Jurkat, Clone E6-1 (cell line): ENCODE measurements at places on chromosomes 1 and 21.

DNA sequence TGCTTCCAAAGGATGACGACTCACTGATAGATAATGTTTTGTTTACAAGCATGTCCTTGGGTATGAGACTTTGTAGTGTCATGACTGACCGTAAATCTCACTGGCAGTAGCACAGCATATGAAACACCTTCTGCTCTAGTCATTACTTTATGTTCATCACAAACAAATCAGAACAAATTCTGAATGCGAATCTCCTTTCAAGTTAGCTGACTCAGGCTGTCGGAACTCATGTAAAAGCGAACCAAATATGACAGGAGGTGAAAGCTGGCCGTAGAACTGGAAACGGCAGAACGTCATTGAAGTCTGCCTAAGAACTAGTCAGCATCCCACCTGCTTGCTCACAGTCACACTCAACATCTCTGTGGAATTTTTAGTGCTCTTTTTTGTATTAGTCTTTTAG, 143.9 kb downstream of the RGS7 start:
- no peak for DNase-seq

DNA sequence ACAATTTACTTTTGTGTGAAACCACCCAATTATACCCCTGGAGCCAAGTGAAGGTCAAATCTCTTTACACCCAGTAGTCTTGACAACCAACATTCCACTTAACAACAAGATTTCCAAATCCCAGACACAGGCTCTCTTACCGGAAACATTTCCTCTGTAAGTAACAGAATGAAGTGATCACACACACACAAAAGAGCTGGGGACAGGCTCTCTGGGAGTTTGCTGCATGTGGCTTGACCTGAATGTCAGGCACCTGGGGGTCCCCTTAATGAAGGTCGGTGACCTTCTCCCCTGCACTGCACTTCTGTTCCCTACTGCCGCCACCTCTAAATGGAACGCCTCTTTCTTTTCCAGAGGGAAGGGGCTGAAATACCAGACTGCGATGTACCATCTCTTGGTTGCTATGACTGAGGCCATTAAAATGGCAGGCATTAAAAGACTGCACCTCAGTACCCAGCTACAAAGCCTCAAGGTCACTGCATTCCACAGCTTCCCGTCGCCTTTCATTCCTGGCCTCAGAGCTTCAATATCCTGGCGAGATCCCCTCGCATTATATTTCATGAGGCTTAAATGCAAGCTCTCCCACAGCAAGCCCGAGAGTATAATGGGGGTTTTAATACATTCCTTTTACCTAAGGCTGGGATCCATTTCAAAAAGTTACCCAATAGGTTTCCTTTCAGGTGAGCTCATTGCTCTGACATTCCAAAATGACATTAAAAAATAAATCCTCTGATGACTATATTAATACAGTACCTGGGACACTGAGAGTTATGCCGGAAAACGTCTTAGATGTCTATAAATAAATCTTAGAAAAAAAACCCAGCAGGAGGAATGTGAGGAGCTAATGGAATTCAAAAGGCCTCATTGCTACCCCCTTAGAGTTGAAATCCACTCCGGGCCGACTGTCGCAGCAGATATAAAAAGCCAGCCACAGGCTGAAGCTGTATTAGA, 90.9 kb upstream of the DIRAS3 start:
- DNase-seq: no peak

GRCh38 chr1:206722751-206723461, 38.2 kb downstream of the MAPKAPK2 start:
- no peak for DNase-seq

- DNase-seq: no peak
Observed at GRCh38 chr21:44626673-44627143, at the start of gene KRTAP10-9. Gene KRTAP10-9, plus strand, starts transcription at chr21:44627093. Its CDS starts 79 bp downstream, at chr21:44627172.

- no peak for DNase-seq
Observed at GRCh38 chr1:89735479-89735878, 85.4 kb upstream of the LRRC8D start.

GRCh38 chr1:196355206-196355786, 252.9 kb downstream of the KCNT2 start:
- DNase-seq: peak; percentile 8

DNA sequence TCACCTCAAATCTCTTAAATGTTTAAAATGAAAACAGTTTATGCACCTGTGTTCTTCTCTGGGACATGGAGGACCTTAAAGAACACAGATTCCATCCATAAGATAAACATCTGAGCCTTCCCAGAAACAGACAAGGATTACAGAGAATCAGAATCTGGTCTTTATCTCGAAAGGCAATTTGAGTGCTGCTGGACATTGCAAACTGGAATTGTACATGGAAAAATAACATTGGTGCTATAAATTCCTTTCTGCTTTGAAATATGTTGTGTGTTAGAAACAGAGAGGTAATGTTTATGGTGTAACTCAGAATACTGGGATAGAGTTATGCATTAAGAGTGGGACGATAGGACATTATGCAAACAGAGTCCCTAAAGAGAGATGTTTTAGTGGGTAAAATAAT, 6.6 kb upstream of the DDR2 start:
- no peak for DNase-seq

- DNase-seq: peak; percentile 26
Observed at GRCh38 chr1:65259816-65260215, 49.5 kb upstream of the DNAJC6 start.

DNA sequence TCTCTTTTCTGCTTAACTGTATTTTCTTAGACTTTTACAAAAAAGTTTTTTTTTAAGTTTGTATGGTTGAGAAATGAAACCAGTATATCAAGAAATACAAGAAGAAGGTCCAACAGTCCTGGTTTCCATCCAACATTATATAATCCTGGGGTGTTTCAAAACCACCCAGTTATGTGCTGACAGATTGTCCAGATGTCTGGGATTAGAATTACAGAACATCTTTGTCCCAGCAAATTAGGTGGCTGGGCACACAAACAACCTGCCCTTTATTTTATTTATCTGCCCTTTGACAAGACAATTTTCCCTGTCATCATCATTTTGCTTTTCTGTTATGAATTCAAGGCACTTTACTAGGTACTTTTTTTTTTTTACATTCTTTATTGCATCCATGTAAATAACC, 622.1 kb downstream of the PLPP3 start:
- no peak for DNase-seq

DNA sequence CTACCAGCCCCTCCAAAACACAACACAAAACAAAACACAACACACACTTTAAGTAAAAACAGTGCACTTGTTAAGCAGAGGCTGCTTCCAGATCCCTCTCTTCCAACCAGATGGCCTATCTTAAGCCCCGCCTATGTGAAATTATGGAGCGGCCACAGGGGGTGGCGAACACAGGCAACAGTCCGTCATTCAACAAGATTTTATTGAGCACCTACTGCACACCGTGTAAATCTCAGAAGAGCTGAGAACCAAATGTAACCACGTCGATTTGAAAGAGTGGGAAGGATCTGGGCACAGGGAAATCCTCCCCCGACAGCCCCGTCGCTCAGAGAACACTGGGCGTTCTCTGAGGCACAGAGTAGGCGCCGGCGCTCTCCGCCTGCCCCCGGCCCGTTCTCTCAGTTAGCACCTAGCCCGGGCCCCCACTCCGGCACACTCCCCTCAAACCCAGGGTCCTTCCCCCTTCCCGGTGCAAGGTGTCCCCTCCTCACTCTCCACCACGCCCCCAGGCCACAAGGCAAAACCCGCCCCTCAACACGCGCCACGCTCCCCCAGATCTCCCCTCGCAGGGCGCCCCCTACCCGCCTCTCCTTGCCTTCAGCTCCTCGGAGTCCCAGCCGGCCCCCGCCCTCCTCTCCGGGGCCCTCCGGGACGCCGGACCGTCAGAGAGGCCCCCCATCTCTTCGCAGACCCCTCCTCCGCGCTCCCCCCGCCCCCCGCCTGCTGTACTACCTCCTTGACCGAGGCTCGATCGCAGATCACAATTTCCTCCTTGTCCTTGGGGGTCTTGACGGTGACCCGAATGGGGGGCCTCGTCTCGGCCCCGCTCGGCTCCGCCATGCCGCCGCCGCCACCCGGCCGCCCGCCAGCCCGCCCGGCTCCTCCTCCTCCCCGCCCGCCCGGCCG, 483 bp downstream of the UBQLN4 start:
- peak; percentile 57 for DNase-seq

GRCh38 chr1:183101841-183102276, 78.6 kb downstream of the LAMC1 start:
- no peak for DNase-seq
